HFFc6 (cell line): ENCODE measurements at places on chromosomes 12 and 14.

DNA sequence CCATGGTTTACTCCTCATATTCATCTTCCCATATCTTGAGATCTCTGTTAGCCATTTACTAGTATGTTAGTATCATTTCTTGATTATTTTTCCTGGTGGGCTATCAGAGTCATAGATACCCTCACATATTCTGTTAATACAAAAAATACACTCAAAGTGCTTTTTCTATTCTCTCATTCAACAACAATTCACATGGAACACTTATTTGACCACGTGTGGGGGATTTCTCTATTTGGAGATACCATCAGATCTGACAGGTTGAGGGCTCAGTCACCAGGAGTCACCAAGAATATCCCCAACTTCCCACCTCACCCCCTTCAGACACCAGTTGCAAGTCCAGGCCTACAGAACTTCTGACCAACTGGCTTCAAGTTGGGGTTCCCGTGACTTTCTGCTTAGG, 51.9 kb upstream of the A2ML1 start:
- no peak for DNase-seq

- no peak for DNase-seq
Measured at GRCh38 chr12:125330645-125331341, 265.6 kb downstream of the AACS start.

DNA sequence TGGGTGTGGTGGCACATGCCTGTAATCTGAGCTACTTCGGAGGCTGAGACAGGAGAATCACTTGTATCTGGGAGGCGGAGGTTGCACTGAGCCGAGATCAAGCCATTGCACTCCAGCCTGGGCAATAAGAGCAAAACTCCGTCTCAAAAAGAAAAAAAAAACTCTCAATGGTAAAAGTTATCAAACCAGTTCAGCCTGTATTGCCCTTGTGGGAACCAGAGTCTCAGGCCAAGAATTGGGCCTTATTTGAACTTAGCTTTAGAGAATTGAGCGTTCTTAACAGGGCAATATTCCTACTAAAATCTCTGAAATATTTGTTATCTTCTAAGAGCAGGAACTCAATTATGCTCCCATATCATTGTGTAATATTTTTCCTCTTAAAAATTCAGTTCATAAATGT, 7.7 kb upstream of the MDM2 start:
- DNase-seq, result no peak

DNA sequence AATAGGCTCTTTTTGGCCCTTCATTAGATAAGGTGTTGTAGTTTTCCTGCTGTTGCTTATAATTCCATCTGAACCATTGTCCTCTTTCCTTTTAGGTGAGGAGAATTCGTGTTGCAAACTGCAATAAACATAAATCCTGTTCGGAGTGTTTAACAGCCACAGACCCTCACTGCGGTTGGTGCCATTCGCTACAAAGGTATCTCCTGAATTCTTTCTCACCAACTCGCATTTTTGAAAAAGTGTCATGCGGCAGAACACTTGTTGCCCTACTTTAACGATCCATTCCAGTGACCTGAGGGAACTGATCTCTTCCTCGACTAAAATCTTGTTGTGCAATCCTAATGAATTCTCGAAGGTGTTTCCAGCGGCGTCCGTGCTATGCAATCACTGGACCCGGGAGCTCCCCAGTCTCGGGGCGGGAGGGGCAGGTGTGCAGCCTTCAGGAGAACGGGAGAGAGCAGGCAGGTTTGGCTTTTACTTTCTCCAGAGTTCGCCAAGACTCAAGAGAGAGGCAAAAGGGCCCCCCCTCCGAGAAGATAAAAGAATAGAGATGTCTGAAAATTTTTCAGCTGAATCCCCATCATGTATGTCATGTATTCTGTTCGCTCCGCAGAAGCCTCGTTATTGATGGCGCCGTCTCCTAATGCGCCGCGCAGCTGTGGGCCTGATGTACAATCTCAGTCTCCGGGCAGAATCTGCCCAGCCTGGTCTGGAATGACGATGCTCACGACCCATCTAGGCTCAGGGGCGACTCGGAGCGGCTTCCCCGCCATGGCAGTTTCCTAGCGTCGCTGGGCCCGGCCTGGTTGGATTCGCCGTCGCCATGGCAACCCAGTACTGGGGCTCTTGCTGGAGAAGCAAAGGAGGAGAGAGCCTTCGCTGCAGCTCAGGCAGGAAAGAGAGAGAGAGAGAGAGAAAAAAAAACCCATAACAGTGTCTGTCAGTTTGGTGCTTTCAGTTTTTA, 38.2 kb downstream of the PLXNC1 start:
- no peak for DNase-seq

DNA sequence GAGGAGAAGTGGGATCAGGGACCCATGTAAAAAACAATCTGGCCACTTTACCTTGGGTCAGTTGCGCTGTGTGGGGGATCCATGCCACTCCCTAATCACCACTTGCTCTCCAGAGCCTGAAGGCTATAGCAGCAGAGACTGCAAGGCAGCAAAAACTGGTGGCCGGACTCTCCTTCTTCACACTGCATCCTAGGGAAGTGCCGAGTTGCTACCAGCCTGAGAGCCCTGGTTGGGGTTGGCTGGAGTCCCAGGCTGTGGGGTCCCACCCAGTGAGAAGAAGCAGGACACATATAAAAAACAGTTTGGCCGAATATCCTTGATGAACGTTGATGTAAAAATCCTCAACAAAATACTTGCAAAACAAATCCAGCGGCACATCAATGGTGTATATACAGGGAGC, 341.2 kb downstream of the AEBP2 start:
- DNase-seq, result no peak

DNA sequence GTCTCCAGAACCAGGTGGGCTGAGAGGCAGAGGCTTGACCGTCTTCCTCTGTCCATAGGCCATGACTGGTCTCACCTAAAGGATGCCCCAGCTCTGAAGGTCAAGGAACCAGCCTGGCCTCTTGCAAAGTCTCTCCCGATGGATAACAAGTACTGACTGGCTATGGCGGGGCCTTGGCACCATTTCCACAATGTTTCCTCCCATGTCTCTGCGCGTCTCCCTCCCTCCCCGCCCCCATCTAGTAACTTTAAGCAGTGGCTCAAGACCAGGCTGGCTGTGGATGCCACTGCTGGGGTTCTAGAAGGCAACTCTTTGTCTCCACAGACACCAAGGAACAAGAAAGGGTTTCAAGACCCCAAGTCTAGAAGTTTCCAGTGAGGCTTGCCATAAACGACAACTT, 275.5 kb downstream of the DPF3 start:
- DNase-seq, result no peak

DNA sequence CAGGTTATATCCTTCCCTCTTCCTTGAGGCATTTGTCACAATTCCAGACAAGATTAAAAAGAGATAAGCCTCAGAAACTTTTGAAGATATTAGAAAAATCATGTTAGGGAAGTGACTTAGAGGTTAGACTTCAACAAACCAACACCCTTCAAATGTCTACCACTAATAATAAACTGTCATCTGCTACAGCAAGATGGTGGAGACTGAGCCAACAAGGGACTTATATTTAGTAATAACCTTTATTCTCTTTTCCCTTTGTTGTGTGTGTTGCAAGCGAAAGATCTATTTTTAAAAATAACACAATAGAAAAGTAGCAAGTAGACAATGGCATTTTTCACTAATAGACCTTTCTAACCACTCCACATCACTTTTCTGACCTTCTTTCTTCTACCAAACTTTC, 28.6 kb downstream of the PRICKLE1 start:
- DNase-seq, result no peak
